GM23338 (cell line): ENCODE measurements at places on chromosomes 5 and 9. TPM values are rescaled to one million over a fixed set of nuclear protein-coding genes. Genes with fewer than 3 reads are reported as not detected.

Gene LEAP2
- total RNA-seq = 0.54 and 1.8 TPM in 2 replicates

Gene SLC36A2
- not detected in 2 replicates for total RNA-seq

Gene SH2D3C
- total RNA-seq = 4.5 and 7.3 TPM in 2 replicates

Gene RFK
- total RNA-seq = 15.2 and 19.0 TPM in 2 replicates

Gene SURF6
- 27.1 and 27.6 TPM in 2 replicates for total RNA-seq

Gene PCDHGC4
- 2.3 and 3.0 TPM in 2 replicates for total RNA-seq

Gene SLC36A3
- not detected in 2 replicates for total RNA-seq

Gene LMX1B
- 0.21 TPM in 1 of 2 replicates, not detected in the other for total RNA-seq

Gene BTNL8
- 0.85 TPM in 1 of 2 replicates, not detected in the other for total RNA-seq

Gene SPATA31E1
- total RNA-seq = not detected in 2 replicates

Gene SPEF2
- 0.17 and 7.4 TPM in 2 replicates for total RNA-seq

Gene SLC23A1
- total RNA-seq = not detected in 2 replicates

Gene C1QTNF3
- total RNA-seq = 0.97 and 1.7 TPM in 2 replicates

Gene BNC2
- 13.2 and 17.7 TPM in 2 replicates for total RNA-seq

Gene C5orf58
- total RNA-seq = 1.0 TPM in 1 of 2 replicates, not detected in the other

Gene GRAMD2B
- total RNA-seq = 14.9 and 16.9 TPM in 2 replicates

Gene TPD52L3
- not detected in 2 replicates for total RNA-seq

Gene KIF4B
- total RNA-seq = 0.04 TPM in 1 of 2 replicates, not detected in the other

Gene FGF10
- 0.24 TPM in 1 of 2 replicates, not detected in the other for total RNA-seq

Gene CERT1
- 38.9 and 40.7 TPM in 2 replicates for total RNA-seq

Gene TMEM232
- 1.3 and 4.4 TPM in 2 replicates for total RNA-seq

Gene JAK2
- 1.5 and 3.0 TPM in 2 replicates for total RNA-seq
